Left kidney (tissue), 8 donors: ENCODE measurements at places on chromosomes 13 and 19. TPM values are rescaled to one million over a fixed set of nuclear protein-coding genes. Genes with fewer than 3 reads are reported as not detected.

GRCh38 chr13:66657165-66657881, 572.8 kb downstream of the PCDH9 start:
- no peak for DNase-seq

The PSG2 gene
- not detected for polyA plus RNA-seq

GRCh38 chr19:1113986-1114483, 10.2 kb downstream of the GPX4 start:
- DNase-seq: no peak

DNA sequence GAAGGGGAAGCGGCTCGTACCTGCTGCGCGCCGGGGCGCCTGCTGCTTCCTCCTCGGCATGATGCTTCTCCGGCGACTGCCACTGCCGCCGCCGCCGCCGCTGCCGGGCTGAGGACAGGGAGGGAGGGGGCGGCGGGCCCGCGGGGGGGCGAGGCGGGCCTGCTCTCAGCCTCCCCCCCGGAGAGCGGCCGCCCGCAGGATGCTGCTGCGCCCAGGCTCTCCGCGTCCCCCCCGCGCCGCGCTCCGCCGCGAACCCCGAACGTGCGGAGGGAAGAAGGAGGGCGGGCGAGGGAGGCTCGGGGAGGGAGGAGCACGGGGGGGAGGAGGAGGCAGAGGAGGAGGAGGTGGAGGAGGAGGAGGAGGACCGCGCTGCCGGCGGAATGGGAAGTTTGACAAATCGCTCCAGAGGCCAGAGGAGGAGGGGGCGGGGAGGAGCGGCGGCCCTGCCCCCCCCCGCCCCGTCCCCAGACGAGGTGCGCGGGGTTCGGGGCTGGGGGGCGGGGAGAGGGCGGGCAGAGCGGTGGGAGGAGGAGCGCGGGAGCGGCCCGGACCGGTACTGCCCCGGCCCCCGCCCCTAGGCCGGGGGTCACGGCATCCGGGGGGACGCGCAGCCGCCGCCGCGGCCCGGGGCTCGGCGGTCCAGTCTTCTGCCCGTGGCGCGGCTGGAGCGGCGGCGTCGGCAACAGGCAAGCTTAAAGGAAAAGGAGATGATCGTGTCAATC, at the start of gene TSHZ3:
TSS of gene TSHZ3 (minus strand) at position 277 of the 722 bp plus-strand sequence. CDS start at position 60, 217 bp downstream.
- no peak for DNase-seq

The KCNK6 gene
- 3.7 TPM for polyA plus RNA-seq

The CERS1 gene
- 4.5 TPM for polyA plus RNA-seq

- DNase-seq: peak; percentile 32
These were observed 29.0 kb upstream of the NBEA start for GRCh38 chr13:34913040-34913439.

The SULT2B1 gene
- polyA plus RNA-seq: 0.38 TPM

DNA sequence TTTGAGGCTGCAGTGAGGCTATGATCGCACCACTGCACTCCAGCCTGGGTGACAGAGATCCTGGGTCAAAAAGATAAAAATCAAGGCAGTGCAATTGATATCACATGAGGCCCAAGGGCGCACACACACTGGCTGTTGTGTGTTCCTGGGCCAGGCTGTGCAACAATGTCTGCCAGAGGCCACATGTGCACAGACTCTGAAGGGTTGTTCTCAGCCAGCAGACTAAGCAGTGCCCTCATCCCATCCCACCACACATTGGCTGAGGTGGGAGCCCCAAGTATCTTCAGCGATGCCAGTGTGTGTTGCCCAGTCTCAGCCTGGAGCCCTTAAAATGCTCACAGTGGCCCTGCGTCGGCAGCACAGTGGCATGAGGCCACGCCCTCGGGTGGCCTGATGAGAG, 12.6 kb downstream of the PEX11G start:
- DNase-seq: no peak

DNA sequence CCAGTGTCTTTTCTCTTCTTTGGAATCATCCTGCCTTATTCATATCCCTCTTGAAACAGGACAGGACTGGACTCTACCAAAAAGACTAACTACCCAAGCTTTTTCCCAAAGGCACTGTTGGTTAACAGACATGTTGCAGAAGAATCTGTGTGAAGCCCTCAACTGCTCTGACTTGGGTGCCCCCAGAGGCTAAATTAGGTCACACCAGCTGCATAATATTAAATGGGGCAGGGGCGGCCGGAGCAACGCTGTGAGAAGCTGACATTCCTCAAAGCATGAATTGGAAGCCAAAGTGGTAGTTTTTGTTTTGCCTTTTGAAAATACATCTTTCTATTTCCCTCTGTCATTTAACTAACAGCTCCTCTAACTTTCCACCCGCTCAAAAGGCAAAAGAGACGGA, 185.9 kb downstream of the LHFPL6 start:
- DNase-seq: no peak

The PRTN3 gene
- 0.67 TPM for polyA plus RNA-seq

- no peak for DNase-seq
These were observed 43.9 kb downstream of the CELF5 start for GRCh38 chr19:3268326-3268725.

- DNase-seq: no peak
These were observed 212.5 kb downstream of the DLEU7 start for GRCh38 chr13:50631041-50631440.

- peak; percentile 98 for DNase-seq
These were observed at the start of gene ZNF223 for GRCh38 chr19:44051650-44052402. Gene ZNF223, plus strand, starts transcription at chr19:44052036. Its CDS starts 3,141 bp downstream, at chr19:44055177.

- DNase-seq: no peak
These were observed 28.8 kb upstream of the MCF2L start for GRCh38 chr13:112940236-112940635.

The KXD1 gene
- 56.5 TPM for polyA plus RNA-seq

DNA sequence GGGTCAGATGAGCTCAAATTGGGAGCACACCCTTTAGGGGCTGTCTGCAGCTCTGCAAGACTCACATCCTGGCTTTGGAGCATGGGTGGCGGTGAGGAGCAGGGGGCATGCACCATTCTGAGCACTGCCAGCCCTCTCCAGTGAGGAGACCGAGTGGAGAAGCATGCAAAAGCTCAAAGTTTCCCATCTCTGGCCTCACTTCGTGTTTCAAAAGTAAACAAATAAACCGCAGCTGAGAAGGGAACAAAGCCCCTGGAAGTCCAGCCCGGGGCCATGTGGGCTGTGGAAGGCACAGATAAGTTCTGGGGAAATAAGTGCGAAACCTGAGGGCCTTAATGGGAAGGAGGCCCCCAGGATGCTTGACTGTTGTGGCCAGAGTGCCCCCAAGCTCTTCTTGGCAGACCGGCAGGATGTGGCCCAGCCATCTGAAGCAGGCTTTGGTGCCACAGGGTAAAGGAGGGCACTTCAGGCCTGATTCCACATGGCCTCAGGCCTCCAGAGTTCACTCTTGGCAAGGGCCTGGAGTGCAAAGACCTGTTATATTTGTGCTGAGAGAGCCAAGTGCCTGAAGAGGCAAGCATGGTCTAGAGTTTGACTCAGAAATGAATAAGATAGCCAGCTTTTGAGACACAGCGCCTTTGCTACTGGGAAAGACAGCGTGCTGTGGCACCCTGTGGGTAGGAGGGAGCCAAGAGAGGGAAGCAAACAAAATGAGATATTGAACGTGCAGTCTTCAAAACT, 1.2 kb downstream of the MEDAG start:
- no peak for DNase-seq

The AP2S1 gene
- polyA plus RNA-seq: 92.9 TPM

GRCh38 chr13:100382785-100383184, 205.8 kb downstream of the GGACT start:
- DNase-seq: no peak

DNA sequence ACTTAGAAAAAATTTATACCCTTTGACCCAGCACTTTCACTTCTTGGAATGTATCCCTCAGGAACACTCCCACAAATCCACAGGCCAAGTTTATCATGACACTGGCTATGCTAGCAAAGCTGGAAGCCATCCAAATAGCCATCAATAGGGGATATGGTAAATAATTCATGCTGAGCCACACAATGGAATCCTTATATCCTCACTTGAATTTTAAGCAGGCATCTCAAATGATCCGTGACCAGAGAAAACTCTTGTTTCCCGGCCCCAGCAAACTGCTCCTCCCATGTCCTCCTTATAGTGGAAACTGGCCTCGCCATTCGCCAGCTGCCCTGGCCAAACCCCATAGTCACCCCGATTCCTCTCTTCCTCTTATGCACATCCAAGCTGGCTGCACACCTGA, 37.6 kb downstream of the GRIK5 start:
- DNase-seq: peak; percentile 25

GRCh38 chr13:21326155-21327031, 132.7 kb downstream of the ZDHHC20 start:
- peak; percentile 39 for DNase-seq

- DNase-seq: no peak
These were observed 551.2 kb downstream of the EFNB2 start for GRCh38 chr13:105984236-105984635.

The ICAM5 gene
- polyA plus RNA-seq: 0.08 TPM

DNA sequence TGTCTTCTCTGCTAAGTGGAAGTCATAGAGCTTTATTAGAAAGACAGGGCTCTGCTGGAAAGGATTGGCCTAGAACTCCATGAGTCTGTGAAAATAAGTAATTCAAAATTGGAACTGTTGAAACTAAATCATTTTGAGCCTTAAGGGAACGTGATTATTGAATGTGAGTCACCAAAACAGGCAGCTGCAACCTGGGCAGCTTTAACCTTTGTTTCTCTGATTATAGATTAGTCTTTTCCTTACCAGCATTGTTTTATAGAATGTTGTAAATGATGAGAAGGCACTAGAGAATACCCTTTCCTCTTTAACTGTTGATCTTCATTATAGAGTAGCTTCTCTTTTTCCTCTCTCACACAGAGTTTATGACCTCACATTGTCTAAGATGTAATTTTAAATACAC, 638.8 kb upstream of the SLITRK6 start:
- DNase-seq: no peak

DNA sequence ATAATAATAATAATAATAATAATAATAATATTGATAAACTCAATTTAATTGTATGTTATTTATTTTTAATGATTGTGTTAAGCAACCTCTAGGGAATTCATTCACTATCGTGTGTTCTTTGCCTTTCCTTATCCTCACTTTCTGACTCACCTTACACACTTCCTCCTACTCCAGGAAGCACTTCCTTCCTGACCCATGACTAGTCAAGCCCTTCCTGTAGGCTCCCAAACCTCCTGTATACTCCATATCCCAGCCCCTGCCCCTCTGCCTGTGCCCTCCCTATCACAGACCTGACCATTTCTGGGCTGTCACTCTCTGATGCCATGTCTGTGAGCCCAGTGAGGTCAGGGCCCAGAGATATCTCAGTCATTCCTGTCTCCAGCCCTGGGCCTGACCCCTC, 7.6 kb downstream of the LGALS4 start:
- no peak for DNase-seq

GRCh38 chr19:15935167-15935702, 906 bp upstream of the CYP4F11 start:
- DNase-seq: no peak

DNA sequence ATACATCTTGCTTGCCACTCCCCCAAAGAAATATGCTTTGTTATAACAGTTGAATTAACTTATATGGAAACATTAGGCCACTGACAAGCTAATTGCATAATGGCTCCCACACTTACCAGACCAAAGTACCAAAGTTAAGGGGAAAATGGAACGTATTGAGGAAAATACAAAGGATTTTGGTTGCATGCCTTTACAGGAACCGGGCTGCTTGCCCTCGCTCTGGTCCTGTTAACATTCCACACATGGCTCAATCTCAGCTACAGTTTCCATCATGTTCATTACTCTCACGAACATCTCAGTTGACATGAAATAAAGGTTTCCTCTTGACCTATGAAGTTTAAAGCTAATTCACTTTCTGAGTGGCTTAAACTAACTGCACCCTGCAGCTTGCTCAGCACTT, 220.7 kb upstream of the RXFP2 start:
- no peak for DNase-seq

The VSIG10L gene
- 4.6 TPM for polyA plus RNA-seq

DNA sequence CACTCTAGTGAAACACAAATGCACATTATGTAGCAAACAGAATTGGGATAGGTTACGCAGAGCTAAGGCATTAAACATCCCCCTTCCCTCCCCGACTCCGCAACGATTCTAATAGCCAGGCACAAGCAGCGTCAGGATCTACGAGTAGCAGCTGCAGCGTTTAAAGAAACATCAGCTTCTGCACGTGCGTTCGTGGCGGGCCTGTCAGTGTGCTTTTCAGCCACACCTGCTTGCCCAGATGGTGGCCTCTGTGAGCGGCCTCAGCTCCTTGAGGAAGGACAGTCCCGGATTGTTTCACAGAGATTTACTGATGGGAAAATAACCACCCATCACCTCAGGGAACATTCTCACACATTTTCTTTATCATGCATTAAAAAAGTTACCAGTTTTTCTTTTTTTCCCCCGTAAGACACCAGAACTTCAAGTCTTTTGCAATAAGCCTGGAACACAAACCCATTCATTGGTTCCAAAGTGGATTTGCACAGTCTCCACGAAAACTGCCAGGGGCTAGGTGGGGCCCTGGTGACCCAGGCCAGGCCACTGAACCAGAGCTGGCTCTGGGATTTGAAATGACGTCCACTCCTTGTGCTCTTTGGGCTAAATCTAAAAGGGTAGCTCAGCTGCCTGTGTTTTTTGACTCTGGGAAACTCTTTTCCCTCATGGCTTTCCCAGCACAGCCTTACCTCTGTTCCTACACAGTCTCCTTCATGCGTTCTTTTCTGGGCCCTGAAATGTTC, 325.5 kb downstream of the KCNRG start:
- DNase-seq: no peak

The SBSN gene
- not detected for polyA plus RNA-seq

The ZNF560 gene
- polyA plus RNA-seq: 1.3 TPM

GRCh38 chr13:78323848-78324247, 279.5 kb downstream of the POU4F1 start:
- DNase-seq: no peak

The CGB8 gene
- not detected for polyA plus RNA-seq

GRCh38 chr13:77492982-77493381, 42.5 kb upstream of the SCEL start:
- DNase-seq: no peak

DNA sequence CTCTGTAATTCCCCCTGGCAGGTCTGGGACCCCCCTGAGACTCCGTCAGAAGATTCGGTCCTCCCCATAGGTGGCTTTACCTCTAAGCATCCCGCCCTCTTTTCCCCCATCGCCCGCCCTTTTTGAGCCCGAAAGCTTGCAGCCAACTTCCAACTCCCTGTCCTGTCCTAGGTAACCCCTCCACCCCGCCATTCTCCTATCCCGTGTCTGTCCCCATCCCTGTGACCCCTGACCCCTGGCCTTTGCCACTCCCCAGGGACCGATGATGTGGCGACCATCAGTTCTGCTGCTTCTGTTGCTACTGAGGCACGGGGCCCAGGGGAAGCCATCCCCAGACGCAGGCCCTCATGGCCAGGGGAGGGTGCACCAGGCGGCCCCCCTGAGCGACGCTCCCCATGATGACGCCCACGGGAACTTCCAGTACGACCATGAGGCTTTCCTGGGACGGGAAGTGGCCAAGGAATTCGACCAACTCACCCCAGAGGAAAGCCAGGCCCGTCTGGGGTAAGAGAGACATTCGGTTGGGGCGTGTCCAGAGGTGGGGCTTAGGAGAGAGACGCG, 488 bp downstream of the RCN3 start:
- no peak for DNase-seq

- DNase-seq: no peak
These were observed 21.1 kb upstream of the POMP start for GRCh38 chr13:28637714-28638355.
